ENCODE measurements at places on chromosomes 13 and 19.
A peak's percentile ranks its signal among the peaks of the same experiment; 100 is the strongest.

DNA sequence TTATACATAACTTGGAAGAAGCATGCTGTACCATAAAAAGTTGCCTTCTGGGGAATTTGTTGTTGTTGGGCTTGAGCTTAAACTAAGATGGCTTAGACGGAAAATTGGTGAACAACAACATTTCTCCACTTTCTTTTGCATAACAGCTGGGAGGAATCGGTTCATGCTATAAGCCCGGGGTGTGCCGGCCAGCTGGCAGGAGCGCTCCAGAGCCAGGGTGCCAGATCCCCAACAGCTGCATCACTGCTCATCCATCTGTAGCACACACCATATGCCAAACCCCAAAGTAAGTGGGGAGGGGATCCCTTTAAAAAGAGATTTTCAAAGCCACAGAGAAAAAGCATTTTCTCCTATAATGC lies 419.5 kb upstream of the ARGLU1 start:
- no peak for DNase-seq

DNA sequence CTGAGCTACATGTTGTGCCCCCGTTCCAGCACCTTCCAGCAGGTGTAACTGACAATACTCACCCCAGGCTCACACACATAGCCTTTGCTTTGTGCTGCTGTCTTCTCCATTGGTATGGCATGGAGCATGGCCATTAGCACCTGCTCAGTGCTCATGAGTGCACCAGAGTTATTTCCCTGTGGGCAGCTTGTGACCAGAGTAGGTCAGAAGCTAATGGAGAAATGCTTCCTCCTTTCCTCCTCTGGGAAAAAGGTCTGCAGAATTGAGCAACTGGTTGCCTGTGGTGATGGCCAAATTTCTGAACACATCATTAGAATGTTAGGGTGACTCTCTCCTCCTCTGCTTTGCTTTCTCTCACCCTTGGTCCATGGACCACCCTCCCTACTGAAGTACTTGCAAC lies 344.5 kb upstream of the TMTC4 start:
- DNase-seq = no peak

DNA sequence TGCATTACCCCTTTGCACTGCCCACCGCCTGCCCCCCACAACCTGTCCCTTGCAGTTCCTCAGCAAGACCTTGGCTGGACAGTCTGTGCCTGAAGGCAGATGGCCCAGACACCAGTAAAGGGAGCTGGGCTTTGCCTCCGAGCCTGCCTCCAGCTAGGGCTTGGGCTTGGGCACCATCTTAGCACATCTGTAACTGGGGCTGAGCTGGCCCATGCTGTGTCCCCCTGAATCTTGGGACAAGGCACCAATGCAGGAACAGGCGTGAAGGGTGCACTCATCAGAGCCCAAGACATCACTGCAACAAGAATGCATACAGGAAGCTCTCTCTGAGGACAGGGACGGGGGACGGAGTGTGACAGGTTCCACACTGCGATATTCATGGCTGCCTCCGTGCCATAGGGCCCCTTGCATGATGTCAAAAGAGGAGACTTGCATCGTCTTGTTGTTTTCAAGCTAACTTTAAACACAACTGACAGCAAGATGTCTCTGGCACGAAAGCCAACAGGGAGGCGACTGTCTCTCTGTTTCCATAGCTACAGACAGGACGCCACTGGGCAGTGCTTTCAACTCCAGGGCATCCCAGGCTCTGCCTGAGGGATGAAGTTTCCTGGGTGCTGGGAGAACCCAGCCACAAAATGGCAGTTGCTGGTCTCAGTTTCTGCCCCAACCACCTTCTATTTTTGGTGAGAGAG lies 8.7 kb upstream of the CHST8 start:
- no peak for DNase-seq

DNA sequence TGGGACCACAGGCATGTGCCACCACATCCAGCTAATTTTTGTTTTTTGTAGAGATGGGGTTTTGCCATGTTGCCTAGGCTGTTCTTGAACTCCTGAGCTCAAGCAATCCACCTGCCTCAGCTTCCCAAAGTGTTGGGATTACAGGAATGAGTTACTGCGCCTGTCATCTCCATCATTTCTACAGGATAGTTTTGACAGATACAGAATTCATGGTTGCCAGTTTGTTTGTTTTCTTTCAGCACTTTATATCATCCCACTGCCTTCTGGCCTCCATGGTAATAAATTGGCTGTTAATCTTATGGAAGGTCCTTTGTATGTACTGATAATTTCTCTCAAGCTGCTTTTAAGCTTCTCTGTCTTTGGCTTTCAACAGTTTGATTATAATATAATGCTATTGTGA lies 165.2 kb downstream of the RNF17 start:
- DNase-seq = no peak

DNA sequence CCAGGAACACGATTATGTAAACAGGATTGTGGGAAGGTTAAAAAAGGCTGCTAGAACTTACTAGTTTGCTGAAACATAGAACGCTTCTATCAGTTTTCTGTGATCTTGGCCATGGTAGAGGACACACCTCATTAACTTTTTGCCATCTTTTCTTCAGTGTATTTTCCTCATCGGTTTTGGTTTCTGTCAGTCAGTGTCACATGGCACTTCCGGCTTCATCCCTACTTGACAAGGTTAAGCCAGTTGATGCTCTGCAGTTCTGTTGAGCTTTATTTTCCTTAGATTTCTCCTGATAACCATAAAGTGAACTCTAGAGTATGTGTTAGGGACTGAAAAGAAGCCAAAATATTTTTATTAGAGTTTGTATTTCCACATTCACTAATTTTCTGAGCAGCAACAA lies 147.5 kb downstream of the NDFIP2 start:
- DNase-seq = no peak

GRCh38 chr19:27767234-27767633 lies 1445.7 kb downstream of the UQCRFS1 start:
- no peak for DNase-seq

- DNase-seq = no peak
Observed at GRCh38 chr19:49390929-49391359, 2.9 kb downstream of the KASH5 start.

GRCh38 chr19:33412601-33413425 lies 39.3 kb downstream of the CEBPG start:
- no peak for DNase-seq

DNA sequence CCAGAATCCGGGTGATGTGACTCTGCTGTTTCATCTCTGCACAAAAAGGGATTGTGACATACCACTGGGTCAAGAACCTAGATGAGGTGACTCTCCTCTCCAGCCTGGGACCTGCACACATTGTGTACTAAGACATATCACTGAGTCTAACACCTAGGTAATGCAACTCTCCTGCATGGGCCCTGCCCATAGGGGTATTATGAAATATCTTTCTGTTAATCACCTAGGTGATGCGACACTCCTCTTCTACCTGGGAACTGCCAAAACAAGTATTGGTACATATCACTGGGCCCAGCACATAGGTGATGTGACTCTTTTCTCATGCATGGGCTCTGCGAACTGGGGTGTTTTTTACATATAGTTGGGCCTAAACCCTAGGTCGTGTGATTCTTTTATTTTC lies 35.5 kb upstream of the ZNF254 start:
- no peak for DNase-seq

- no peak for DNase-seq
Observed at GRCh38 chr13:38990693-38991092, at the start of gene STOML3. Gene STOML3, minus strand, starts transcription at chr13:38990831. Its CDS starts 110 bp downstream, at chr13:38990721.

DNA sequence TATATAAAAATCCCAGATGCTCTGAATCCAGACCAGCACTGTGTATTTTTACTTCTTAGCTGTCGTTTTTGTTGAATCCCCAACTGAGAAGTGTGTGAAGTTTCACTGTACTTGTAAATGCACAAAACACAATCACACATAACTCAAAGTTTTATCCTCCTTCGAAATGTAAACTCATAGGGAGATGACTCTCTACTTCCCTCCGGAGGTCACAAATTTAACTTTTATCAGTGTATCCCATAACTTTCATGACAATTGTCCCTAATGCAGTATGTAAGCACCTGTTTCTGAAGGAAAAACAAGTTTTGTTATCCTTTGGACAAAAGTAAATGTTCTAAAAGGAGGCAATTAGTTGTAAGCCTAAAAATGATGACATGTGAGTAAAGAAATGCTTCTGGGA lies 665.0 kb upstream of the SLITRK6 start:
- no peak for DNase-seq

GRCh38 chr13:72341904-72342303 lies 385.5 kb downstream of the MZT1 start:
- no peak for DNase-seq

GRCh38 chr13:87941226-87941625 lies 270.1 kb downstream of the SLITRK5 start:
- no peak for DNase-seq

- DNase-seq = no peak
Observed at GRCh38 chr13:27437126-27437525, 12.7 kb downstream of the GTF3A start.

DNA sequence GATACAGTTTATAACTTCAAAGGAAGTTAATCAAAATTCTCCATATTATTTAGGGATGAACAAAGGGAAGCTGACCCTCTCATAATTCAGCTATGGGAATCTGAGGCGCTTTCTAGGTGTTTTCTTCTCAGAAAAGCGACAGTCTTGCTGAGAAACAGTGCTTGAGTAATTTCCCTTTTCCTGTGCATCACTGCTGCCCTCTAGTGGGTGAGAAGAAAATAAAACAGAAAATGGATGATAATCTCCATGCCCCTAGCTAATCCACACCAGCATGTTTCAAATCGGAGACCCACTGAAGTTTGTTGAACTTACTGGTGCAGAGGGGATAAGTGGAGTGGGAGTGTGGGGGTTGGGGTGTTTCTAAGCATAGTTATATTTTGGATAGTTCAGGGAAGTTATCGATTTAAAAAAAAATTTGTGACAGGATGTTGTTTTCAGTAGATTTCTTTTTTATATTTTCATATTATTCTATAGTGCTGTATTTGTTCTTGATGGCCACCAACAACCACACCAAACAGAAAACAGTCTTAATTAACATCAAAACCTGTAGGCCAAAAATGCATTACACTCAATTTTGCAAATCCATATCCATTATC lies 21.4 kb downstream of the LCP1 start:
- DNase-seq = no peak

GRCh38 chr13:96474181-96474557 lies 384.3 kb downstream of the HS6ST3 start:
- no peak for DNase-seq

DNA sequence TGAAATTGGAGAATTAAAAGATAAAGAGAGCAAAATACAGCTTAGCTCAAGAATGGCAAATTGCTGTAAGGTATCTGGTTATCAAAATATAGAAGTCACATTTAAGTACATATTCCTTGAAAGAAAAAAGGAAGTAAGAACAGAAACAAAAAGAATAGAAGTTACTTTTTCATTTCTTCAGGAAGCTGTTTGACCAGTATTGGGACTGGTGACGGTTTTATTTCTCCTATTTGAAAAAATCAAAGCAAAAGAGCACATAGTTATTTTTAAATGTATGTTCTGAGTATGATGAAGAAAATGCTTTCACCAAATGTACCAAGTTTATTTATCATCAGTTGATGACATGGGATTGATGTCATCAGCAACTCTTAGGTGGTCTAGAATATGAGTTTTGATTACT lies 83.1 kb upstream of the OXGR1 start:
- no peak for DNase-seq

GRCh38 chr19:46823049-46823448 lies 27.6 kb downstream of the AP2S1 start:
- DNase-seq = no peak

GRCh38 chr13:109862627-109863026 lies 76.2 kb upstream of the IRS2 start:
- DNase-seq = no peak

GRCh38 chr19:51342631-51343569 lies 961 bp upstream of the VSIG10L start:
- no peak for DNase-seq

DNA sequence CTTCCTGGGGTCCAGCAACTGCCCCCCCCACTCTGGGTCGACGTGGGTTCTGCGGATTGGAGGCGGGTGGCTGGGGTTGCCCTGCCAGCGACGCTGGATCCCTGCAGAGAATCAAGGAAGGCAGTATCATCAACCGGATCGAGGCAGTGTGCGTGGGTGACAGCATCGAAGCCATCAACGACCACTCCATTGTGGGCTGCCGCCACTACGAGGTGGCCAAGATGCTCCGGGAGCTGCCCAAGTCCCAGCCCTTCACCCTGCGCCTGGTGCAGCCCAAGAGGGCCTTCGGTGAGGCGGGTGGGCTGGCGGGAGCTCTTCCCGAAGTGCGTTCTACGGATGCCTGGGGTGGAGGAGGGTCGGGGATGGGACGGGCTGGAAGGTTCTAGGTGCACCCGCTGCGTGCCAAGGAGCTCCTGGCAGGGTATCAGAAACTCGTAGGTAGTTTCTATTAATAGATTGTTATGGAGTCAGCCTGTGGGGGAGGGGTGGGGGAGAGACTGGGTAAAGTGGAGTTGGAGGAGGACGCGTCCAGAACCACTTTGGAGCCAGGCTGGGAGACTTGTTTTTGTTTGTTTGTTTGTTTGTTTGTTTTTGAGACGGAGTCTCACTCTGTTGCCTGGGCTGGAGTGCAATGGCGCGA lies 1.5 kb downstream of the GIPC3 start:
- DNase-seq = no peak

- no peak for DNase-seq
Observed at GRCh38 chr19:57776764-57777296, 7.4 kb downstream of the ZNF586 start.

- DNase-seq = peak; percentile 11
Observed at GRCh38 chr13:79647533-79647932, 166.6 kb downstream of the NDFIP2 start.

GRCh38 chr19:51242881-51243630 lies 7.8 kb upstream of the SIGLECL1 start:
- no peak for DNase-seq

- no peak for DNase-seq
Observed at GRCh38 chr19:57088133-57088532, 31.7 kb upstream of the USP29 start.

- no peak for DNase-seq
Observed at GRCh38 chr19:38900202-38900629, 447 bp downstream of the NFKBIB start.

DNA sequence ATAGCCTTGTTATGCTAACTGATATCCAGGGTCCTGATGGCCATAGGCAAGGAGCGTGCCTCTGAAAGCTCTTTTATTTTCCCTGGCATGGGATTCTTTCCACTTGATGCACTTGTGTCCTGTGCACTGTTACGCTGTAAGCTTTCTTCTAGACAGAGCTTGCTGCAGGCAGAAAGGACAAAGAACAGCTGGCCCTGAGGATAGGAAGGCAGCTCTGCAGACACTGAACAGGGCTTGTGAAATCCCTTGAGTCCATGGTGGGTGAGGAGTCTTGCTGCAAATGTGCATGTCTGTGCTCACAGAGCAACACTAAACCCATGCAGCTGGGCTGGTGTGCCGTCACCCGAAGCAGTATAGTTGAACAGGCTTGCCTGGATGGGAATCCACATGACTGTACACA lies 126.6 kb downstream of the AKAP11 start:
- DNase-seq = no peak

Data from NCI-H1930 (cell line).